ENCODE measurements at places on chromosomes 13 and 19.

- no peak for DNase-seq
These were observed 33.0 kb downstream of the ZAR1L start for GRCh38 chr13:32282096-32282711.

DNA sequence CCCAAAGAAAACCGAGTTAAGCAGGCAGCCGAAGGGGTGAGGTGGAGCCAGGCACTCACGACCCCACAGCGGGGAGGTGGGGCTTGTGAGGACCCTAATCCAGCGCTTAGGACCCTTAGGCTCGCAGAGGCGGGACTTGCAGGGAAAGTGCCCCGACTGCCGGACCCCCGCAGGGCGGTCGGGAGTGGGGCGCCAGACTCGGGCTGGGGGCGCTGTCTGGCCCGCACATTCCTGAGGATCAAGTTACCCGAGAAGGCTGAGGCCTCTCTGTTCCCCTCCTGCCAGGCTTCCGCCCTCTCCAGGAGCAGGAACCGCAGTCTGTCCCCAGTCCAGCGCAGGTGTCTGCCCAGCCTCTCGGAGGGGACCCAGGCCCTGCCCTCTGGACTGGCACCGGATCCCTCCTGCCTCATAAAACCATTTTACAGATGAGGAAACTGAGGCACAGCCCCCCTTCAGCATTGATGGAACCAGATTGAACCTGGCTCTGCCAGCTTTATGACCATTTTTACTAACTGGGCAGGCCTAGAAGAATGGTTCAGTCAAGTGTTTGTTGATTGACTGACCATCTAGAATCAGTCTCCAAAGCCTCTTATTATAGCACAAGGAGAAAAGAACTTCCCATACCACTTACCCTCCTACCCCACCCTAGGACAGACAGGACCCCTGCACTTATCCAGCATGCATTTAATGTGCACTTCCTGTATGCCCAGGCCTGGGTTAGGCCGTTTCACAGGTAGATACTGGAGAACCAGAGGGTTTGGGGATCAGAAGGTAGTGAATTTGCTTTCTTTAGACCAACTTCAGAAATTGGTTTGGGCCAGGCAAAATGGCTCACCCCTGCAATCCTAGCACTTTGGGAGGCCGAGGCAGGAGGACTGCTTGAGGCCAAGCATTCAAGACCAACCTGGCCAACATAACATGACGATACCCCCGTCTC, 6.7 kb upstream of the JUND start:
- no peak for DNase-seq

DNA sequence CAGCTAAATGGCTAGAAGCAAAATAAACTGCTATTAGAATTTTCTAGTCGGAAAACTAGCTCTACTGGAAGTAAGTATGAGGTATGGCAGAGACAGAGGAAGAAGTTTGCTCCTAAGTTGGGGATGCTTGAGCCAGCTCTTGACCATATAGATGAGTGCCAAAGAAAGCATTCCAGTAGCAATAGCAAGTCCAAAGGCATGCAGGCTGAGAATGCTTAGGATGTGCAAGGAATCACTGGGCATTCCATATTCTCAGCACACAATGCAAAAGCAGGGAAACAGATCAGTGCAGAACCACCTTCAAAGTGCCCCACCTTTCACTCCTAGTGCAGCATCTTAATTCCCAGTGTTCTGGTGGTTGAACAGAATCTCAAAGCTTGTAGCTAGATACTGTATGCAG, 32.9 kb downstream of the SERTM1 start:
- no peak for DNase-seq

DNA sequence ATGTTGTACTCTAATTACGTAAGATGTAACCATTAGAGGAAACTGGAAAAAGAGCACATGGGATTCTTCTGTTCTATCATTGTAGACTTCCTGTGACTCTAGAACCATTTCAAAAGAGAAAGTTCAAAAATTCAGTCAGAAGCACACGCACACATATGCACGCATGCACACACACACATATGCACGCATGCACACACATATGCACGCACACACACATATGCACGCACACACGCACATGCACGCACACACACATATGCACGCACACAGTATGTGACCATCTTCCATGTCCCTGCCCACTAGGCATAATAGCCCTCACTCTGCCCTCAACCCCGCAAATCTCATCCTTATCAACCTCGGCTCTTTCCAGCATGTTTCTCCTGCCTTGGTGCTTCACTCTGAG, 14.0 kb downstream of the GP6 start:
- DNase-seq, result no peak

DNA sequence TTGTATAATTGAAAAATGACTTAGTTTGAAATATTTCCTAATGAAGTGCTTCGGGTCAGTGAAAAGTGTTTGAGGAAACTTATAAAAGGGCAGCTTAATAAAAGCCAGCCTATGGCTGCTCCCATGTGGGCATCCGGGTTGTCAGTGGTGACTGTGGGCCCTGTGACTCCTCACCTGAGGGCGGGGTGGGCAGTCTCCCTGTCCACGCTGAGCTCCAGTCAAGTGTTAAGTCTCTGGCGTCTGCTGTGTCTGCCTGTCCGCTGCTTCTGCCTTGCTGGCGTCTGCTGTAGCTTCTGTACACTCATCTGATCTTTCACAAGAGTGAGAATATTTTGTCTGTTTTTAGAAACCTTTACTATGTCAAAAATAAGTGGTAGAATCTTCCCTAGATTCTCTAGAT, 7.1 kb downstream of the LAMP1 start:
- DNase-seq, result no peak

- DNase-seq, result no peak
These were observed 68.1 kb upstream of the RFXAP start for GRCh38 chr13:36750946-36751345.

- no peak for DNase-seq
These were observed 35.8 kb downstream of the ZIC5 start for GRCh38 chr13:99935772-99936171.

DNA sequence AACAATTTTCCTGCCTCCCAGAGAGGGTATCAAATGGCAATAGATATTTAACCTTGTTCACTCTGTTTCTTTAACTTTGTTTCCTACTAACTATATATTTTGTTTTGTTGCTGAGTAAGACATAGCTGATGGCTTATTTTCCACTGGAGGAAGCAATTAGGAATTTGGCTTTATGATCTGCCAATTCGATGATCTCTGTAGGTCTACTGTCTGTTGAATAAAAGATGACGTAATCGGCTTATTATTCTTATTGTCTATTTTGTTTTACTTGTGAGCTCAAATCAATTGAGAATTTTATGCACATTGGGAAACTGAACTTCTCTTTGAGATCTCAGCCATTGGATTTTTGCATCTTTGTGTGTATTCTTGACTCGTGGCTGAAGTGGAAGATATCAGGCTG, 862.6 kb downstream of the EFNB2 start:
- no peak for DNase-seq

- no peak for DNase-seq
These were observed 7.6 kb downstream of the CAPN12 start for GRCh38 chr19:38736413-38737280.

- no peak for DNase-seq
These were observed 79.2 kb downstream of the SIPA1L3 start for GRCh38 chr19:37986048-37986750.

GRCh38 chr13:104297075-104297474, 1230.9 kb upstream of the SLC10A2 start:
- DNase-seq, result no peak

- no peak for DNase-seq
These were observed 133.1 kb upstream of the ZNF91 start for GRCh38 chr19:23528376-23528775.

- no peak for DNase-seq
These were observed at the start of gene STAP2 for GRCh38 chr19:4338441-4339355. Gene STAP2, minus strand, starts transcription at chr19:4338827. Its CDS starts 74 bp downstream, at chr19:4338753.

DNA sequence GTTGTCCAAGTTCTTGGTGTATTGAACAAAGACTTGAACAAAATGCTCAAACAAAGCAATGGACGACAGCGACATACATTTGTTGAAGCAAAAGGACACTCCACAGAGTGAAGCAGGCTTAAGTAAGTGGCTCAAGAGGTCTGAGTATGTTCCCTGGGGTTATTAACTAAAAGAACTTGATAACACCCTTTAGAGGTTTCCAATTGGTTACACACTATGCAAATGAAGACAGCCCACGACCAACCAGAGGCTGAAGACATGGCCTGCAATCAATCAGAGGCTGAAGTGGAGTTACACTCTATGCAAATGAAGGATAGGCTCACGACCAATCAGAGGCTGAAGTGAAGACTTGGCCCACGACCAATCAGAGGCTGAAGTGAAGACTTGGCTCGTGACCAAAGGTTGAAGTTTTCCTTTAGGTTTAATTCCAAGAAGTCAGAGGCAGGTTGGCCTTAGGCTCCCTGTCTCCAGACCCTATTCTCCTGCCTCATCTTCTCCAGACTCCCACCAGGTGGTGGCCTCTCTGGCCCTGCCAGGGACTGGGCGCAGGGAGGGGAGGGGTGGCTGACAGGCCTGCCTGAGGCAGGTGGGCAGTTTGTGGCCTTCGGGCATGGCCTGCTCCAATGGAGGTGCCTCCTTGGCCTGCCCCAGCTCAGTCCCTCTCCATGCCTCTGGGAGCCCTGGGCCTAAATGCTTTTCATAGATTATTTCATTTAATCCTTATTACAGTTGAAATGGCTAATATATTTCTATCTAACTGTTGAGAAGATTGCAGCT, 38.1 kb downstream of the CCDC169 start:
- no peak for DNase-seq

DNA sequence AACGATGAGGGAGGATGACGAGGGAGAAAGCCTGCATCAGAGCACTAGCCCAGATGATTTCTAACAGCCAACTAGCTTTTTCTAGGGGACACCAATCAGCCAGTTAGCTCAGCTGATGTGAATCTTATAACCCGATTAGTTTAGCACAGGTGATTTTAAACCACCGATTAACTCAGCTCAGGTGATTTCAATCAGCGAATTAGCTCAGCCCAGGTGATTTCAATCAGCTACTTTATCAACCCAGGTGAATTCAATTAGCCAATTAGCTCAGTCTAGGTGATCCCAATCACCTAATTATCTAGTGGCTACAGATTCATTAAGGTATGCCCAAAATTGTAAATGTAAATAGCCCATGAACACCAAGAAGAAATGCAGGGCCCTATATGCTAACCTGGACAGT, 146.9 kb downstream of the ZNF486 start:
- no peak for DNase-seq

- DNase-seq, result no peak
These were observed 626.1 kb upstream of the SLITRK6 start for GRCh38 chr13:86425170-86425815.

DNA sequence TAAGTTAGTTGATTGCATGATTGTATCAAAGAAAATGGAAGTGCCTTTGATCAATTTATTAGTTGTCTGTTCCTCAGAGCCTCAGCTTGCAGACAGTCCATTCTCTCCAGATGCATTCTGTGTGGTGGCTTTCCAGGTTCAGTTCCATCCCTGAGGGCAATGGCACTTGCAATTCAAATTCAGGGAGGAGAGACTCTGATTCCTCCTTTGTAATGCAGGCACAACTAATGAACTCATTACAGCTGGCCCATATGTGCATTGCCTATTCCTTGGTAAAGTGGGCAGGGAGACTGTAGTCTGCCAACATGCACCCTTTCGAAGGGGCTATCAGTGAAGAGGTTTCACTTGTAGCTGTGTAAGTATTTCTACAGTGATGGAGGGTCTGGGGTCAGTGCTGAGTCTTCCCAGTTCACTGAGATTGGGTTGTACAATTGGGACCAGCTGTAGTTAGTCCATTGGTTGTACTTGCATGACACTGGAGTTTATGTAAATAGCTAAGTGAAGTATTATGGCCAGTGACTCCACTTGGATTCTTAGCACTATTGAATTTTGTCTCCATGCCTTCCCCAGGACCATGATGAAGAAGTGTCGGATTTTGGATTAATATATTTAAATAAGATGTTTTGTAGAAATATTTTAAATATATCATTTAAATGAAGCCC, 401.7 kb downstream of the GPC6 start:
- DNase-seq, result no peak

DNA sequence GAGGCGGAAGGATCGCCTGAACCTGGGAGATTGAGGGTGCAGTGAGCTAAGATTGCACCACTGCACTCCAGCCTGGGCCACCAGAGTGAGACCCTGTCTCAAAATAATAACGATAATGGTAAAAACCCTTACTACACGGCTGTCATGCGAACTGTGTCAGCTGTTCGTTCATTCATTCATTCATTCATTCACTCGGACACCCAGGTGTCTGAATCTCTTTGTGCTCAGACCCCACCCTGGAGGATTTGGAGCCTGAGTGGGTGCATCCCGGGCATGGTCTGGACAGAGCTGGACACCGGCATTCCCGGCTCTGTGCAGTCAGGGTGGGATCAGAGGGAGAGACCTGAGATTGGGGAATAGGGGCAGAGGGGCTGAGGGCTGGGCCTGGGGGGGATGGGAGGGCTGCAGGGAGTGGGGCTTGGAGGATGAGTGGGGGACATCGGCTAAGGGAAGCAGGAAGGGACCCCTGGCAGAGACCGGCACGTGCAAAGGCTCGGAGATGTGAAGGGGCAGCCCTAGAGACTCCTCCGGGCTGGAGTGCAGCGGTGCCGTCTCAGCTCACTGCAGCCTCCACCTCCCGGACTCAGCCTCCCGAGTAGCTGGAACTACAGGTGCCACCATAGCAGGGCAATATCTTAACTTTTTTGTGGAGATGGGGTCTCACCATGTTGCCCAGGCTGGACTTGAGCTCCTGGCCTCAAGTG, 31.6 kb upstream of the TCF3 start:
- DNase-seq, result no peak
